ENCODE measurements at places on chromosomes 2 and 18.

GRCh38 chr2:24272907-24273306 lies 87.4 kb downstream of the ITSN2 start:
- DNase-seq, result no peak

GRCh38 chr2:10520154-10520553 lies 72.0 kb upstream of the ODC1 start:
- DNase-seq, result no peak

DNA sequence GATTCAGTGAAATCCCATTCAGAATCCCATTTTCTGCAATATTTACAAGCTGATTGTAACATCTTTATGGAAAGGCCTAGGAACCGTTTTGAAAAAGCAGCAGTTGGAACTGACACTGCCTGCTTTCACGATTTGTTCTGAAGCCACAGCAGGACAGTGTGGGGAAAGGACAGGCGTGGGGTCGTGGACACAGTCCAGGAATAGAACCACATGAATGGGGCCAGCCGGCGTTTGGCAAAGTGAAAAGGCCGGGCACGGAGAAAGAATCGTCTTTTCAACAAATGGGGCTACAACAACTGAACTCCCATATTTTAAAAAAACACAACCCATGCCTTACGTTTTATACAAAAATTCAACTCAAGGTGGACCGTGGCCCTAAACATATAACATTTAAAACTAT lies 69.8 kb downstream of the SLC66A2 start:
- no peak for DNase-seq

DNA sequence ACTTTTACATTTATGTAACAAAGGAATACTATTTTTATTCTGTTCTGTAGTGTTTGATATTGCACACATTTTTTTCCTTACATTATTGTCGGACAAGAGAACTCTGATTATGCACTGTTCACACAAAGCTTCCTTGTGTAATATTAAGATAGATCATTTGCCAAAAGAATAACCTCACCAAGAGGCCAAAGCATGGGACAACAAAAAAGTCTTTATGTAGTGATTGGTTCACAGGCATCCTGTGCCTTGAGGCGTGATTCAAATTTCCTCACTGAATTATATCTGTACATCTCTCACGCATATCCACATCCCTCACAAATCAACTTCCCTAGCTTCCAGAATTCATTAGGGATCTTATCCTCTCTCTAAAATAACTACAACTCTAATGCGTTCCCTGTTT lies 642.7 kb downstream of the NR4A2 start:
- DNase-seq, result no peak

DNA sequence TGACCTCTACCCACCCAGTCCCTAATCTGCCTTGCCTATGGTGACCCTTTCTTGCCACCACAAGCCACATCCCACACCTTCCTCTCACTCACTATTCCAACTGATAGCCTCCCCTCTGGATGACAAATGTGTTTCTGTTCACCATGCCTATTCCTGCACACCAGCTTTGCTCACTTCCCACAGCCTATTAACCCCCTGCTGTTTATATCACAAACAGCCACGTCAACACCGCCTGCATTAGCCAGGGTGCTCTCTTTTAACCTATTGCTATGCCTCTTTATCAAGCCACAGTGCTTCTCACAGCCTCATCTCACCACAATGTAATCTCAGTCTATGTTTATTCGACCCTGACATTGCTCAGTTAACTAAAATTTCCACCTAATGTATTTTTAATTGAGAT lies 271.8 kb downstream of the SUCLG1 start:
- no peak for DNase-seq

DNA sequence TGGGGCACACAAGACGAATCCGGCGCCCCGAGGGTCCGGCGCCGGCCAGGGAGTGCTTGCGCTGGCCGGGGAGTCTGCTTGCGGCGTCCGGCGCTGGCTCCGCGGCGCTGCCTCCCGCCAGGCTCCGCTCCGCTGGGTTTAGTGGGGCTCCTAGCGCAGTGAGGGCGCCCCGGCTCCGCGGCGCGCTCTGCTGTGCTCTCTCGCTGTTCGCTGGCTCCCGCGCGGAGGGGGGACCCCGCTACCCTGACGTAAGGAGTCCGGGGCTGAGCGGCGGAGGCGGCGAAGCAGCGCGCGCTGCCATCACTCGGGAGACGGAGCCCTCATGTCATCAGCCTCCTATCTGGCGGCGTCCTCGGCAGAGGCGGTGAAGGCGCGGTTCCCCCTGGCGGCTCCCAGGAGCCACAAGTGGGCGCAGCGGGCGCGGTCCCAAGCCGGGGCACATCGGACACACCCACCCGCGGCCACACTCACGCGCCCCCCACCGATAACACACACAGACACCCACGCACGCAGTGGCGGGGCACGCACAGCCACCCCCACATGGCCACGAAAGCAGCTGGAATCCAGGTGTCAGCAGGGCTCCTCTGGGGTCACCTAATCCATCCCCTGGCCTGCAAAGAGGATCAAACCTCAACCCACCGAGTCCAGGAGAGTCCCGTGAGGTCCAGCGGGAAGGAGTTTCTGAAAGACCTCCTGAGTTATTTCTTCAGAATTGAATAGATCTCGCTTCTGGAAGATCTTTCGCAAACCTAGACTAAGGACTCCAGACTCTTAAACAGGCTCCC lies at the start of gene C1QL2:
C1QL2 (minus strand) TSS at position 189 of the 785 bp plus-strand sequence. CDS start 482 bp downstream, outside the sequence.
- no peak for DNase-seq

GRCh38 chr2:53230691-53231090 lies 536.9 kb upstream of the CHAC2 start:
- no peak for DNase-seq

DNA sequence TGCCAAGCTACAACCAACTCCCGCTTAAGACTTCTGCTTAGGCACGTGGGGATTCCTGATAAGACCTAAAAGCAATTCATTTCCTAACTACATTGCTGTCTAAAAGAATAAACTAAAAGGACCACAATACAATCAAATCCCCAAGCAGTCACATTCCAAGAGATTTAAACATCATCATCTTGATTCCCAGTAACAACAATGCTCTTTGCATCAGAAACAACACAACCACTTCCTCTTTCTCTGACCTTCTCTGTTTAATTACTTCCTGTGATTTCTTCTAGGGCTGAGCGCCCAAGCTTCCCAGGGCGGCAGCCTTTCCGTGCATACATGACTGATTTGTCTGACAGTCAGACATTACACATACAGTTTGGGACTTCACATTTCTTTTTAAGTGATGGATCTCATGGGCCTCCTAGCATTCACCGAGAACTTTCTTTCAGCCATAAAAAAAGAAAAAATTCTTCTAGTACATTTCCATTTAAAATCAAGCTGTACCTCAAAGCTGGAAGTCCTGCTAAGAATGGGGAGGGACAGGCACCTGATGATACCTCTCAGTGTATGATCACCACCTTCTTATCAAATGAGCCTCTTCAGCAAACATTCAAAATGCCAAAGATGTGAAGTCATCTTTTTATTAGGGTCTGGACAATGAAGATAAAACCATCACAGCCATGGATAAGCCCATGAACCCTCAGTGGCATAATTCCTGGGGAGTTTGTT lies 11.5 kb downstream of the SPRED2 start:
- DNase-seq, result no peak

DNA sequence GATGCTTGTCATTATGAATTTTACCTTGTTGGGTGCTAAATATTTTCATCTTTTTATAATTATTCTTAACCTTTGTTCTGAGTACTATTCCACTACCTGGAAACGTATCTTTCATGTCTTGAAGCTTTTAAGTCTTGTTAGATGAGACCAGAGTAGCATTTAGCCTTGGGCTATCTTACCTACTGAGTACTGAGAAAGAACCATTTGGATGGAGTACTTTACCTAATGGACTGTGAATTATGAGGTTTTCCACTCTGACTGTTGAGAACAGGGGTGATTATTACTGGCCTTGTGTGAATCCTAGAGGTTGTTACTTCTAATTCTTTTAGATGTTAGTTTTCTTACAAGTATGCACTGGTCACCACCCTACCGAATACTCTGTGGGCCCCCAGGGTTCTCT lies 63.5 kb downstream of the CCDC102B start:
- no peak for DNase-seq

- no peak for DNase-seq
Measured at GRCh38 chr2:131049150-131049718, 44.0 kb downstream of the FAM168B start.

DNA sequence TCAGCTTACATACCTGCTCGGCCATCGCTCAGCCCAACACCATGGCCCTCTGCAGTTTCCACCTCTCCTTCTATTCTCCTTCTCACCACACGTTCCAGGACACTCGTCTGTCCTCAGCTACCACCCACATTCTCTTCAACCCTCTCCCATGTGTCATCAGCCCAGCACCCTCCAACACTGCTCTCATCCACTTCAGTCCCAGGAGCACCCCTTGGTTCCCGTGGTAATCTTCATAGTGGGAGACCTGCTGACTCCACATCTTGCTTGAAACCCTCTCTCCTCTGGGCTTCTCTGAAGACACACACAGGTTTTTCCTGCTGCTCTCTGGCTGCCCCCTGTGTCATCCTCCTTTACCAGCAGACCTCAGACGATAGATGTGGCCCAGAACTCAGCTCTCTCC lies 228.7 kb downstream of the GBX2 start:
- no peak for DNase-seq

- no peak for DNase-seq
Measured at GRCh38 chr18:4333043-4333442, 122.1 kb downstream of the DLGAP1 start.

DNA sequence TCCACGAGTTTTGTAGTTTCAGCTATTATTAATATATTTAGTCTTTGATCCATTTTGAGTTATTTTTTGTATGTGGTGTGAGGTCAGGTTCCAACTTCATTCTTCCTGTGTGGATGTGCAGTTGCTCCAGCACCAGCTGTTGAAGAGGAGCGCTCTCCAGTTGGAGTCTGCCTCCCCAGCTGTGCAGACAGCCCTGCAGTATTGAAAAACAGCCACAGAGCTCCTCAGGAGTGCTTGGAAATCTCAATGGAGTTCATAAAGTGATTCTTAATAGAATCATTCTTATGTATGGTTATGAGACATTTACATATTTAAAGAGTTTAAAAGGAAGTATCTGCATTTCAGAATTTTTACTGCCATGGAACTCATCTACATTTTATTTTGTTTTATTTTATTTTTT lies 17.3 kb downstream of the DGKD start:
- no peak for DNase-seq

DNA sequence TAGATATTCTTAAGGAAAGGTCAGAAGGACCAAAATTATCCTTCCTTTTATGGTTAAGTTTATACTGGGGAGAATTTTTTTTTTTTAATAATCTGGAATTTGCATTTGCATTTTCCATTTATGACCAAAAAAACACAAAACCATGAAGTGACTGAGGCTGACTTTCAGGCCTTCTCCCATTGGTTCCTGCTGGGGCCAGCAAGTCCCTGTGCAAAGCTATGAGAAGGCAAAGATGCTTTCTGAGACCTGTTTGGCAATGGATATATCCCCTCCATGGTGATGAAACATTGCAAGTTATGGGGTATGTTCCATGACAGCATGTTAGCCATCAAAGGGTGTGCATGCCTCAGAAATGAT lies 60.8 kb downstream of the KIAA2012 start:
- no peak for DNase-seq

GRCh38 chr2:202157211-202157990 lies 81.0 kb downstream of the SUMO1 start:
- no peak for DNase-seq
